Breast epithelium (tissue), 4 donors: ENCODE measurements at places on chromosomes 12 and 14.

GRCh38 chr12:106498056-106498455 is 84.7 kb upstream of the RFX4 start:
- DNase-seq = no peak

GRCh38 chr14:72903716-72904115 is 9.8 kb upstream of the DPF3 start:
- no peak for DNase-seq

GRCh38 chr14:75223664-75224154 is 47.3 kb upstream of the TMED10 start:
- DNase-seq = no peak

DNA sequence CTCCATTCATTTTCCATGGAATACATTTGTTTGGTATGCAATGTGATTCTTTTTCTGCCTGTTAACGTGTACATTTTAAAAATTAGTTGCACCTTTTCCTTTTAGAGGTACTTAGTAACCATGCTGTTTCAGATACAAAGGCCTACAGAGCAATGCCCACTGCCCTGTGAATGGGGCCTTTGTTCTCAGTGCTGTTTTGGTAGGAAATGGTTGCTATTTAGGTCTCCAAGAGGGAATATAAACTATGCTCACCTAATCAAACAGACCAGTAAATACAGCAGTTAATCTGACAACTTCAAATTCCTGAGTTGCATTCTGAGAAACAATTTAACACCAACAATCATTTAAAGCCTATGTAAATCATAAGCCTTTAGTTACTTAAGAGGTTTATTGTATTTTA is 188.7 kb downstream of the BCAT1 start:
- DNase-seq = no peak

- DNase-seq = no peak
Observed at GRCh38 chr12:72214163-72214562, 58.0 kb upstream of the TRHDE start.

GRCh38 chr12:68480526-68480925 is 130.2 kb upstream of the RAP1B start:
- DNase-seq = no peak

- DNase-seq = no peak
Observed at GRCh38 chr12:128918481-128919260, 65.4 kb downstream of the GLT1D1 start.

GRCh38 chr12:75457191-75457590 is 23.4 kb upstream of the GLIPR1 start:
- DNase-seq = no peak

DNA sequence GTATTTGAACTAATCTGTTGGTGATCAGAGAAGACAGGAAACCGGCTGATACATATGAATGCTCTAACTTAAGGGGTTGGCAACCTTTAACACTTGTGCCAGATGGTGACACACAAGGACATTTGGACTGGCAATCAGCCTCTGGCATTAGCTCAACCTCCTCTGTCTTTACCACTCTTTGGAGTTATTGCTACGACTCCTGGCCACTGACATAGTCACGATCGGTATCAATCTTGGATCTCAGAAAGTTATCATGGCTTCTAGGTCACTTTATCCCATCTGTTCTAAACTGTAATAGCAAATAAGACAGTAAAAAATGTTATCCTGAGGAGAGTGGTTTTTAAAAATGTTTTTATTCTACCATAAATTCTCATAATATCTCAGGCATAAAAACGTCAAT is 575.2 kb upstream of the MDGA2 start:
- DNase-seq = no peak
